ENCODE measurements at places on chromosomes 1 and 21. TPM values are rescaled to one million over a fixed set of nuclear protein-coding genes. Genes with fewer than 3 reads are reported as not detected.

SLC39A1 gene
- 88.2 TPM for total RNA-seq

GRCh38 chr1:79847700-79848099 lies 841.2 kb upstream of the ADGRL4 start:
- no peak for DNase-seq

GRCh38 chr1:3476666-3477065 lies 22.2 kb downstream of the ARHGEF16 start:
- DNase-seq: no peak

PGLYRP3 gene
- total RNA-seq: not detected

ZBTB8B gene
- total RNA-seq: not detected

DNA sequence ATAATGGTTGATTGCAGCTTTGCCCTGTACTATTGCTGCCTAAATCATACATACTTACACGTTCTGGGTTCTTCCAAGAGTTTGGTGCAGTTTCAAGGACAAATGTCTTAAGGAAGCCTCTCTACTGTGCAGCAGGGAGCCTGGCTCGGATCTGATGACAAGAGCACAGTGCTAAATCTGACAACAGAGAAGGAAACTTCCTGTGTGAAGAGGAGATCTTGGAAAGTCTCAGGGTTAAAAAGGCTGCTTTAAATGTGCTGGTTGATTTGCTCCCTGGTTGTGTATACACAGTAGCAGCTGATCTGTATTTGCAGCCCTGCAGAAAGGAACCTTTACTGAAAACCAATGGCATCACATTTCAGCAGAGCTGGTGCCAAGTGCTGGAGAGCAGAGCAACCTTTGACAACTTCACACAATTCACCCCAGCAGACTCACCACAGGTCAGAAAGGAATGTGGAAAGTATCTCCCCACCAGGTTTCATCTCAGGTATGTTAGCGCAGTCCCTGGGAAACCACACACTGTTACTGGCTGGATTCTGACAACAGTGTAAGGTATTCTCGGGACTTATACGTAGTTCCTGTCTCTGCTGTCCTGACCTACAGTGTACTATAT lies 355.0 kb upstream of the ESRRG start:
- DNase-seq: no peak

DNA sequence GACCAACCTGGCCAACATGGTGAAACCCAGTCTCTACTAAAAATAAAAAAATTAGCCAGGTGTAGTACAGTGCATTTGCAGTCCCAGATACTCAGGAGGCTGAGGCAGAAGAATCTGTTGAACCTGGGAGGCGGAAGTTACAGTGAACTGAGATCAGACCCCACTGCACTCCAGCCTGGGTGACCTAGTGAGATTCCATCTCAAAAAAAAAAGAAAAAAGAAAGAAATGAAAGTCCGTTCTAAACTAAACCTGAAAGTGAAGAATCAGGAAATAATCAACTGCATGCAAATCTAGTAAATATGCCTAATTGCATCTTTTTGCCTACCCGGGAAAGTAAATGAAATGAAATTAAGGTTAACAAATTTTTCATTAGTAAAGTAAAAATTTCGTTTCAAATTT lies 99.6 kb downstream of the ZZZ3 start:
- DNase-seq: no peak

LYSMD1 gene
- total RNA-seq: 4.6 TPM

OLFM3 gene
- total RNA-seq: not detected

- no peak for DNase-seq
These were observed 616.9 kb downstream of the PLPP3 start for GRCh38 chr1:55962472-55962871.

DNA sequence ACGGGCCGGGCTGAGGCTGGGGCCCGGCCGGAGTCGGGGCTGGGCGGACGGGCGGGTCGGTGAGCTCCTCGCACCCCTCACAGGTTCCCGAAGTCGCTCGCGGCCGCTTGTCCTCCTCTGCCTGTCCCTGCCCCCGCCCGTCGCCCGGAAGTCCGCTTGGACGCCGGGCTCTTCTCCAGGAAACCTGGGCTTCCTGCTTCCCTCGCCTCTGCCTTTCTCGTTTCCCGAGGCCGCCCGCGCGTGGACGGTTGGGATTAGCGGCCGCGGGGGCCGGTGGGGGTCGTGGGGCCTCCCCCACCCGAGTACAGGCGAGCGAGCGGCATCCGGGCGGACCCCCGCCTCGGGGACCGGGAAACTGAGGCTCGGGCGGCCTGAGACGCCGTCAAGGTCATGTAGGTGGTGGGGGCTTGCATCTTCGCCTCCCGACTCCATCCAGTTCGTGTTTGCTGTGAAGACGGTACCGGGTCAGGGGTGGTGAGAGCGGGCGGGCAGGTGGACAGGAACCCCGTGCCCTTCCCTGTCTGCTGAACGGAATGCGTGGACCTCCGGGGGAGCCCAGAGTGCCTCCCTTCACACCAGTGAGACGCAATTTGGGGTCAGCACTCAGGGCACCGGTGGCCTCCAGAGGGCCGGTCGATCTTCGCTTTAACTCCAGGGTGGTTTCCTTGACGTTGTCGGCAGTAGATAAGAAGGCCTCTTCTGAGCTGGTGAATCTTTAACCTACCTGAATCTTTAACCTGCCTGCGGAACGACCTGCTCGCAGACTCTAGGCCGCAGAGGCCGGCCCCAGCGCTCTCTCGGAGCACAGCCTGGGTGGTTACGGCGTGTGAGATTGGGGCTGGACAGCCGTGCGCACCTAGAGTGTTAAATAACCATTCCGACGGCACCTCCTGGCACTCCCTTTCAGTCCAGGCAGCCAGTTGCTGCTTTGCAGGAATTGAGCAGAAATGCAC lies 686 bp downstream of the ARF1 start:
- DNase-seq: peak; percentile 42

GRCh38 chr1:167631936-167632614 lies 2.0 kb downstream of the RCSD1 start:
- DNase-seq: no peak

- no peak for DNase-seq
These were observed 341.5 kb upstream of the ZP4 start for GRCh38 chr1:238232084-238232710.

SPRR2G gene
- not detected for total RNA-seq

DNA sequence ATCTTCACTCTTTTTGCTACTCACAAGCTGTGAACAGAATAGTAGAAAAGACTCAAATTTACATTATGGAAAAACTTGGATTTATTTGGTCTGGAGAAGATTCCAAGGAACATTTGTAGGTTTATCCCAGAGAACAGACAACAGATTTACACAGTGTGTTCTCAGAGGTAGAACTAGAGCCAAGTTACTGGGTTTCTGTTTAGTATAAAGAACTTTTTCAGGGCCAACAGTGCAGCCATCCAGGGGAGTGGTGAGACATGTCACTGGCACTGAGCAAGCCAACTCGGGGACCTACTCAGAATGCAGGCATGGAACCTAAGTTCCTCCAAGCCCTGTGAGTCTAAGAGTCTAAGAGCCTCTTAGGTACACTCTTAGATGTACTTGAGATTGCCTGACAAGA lies 142.6 kb downstream of the OMA1 start:
- DNase-seq: no peak

KIF21B gene
- 37.5 TPM for total RNA-seq

STUM gene
- not detected for total RNA-seq

TNFRSF8 gene
- total RNA-seq: 1.9 TPM

DNA sequence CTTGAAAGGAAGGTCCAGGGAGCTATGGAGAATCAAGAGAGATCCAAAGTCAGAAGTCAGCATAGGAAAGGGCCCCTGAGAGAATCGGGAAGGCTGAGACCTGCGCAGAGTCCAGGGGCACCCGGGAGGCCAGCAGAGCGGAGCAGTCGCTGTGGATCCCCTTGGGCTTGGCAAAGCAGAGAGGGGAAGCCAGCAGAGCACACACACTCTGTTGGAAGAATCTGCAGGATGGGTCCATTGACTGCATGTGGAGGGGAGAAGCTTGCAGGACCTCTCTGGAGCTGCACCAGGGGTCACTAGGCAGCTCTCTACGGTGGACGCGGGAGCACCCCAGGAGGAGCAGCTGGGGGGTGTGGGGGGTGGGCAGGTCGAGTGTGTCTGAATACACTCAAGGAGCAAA lies 6.4 kb downstream of the RIPK4 start:
- DNase-seq: no peak

S100A5 gene
- 1.5 TPM for total RNA-seq

DNA sequence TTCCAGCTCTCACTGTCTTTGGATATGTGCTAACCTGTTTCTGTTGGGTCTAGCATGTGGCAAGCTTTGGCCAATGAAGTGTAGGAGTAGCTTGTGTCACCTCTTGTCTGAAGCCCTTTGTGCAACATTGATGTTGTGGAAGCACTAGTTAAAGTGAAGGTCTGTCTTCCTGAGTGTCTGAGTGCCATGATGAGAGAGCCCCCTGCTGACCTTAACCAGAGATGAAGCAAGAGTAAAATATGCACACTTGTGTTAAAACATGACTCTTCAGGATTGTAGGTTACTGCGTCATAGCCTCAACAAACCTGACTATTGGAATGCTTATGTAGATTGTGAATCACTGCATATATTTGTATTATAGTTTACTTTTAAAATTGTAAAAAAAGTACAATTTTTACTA lies 103.7 kb downstream of the NCAM2 start:
- DNase-seq: no peak

TACSTD2 gene
- not detected for total RNA-seq

- no peak for DNase-seq
These were observed 107.9 kb upstream of the ZP4 start for GRCh38 chr1:237998581-237998980.

- no peak for DNase-seq
These were observed 16.0 kb downstream of the SPATA21 start for GRCh38 chr1:16421201-16421600.

GRCh38 chr1:82485591-82486369 lies 685.0 kb downstream of the ADGRL2 start:
- DNase-seq: no peak

- no peak for DNase-seq
These were observed 5.8 kb upstream of the FNBP1L start for GRCh38 chr1:93442008-93442666.

- no peak for DNase-seq
These were observed 50.8 kb downstream of the PAX7 start for GRCh38 chr1:18681423-18681835.

MIS18A gene
- 27.6 TPM for total RNA-seq

- no peak for DNase-seq
These were observed 29.4 kb downstream of the KCNK2 start for GRCh38 chr1:215111916-215112315.

DISC1 gene
- total RNA-seq: 1.0 TPM

SPRR1B gene
- not detected for total RNA-seq

AADACL4 gene
- total RNA-seq: not detected

FCRL1 gene
- total RNA-seq: not detected

DNA sequence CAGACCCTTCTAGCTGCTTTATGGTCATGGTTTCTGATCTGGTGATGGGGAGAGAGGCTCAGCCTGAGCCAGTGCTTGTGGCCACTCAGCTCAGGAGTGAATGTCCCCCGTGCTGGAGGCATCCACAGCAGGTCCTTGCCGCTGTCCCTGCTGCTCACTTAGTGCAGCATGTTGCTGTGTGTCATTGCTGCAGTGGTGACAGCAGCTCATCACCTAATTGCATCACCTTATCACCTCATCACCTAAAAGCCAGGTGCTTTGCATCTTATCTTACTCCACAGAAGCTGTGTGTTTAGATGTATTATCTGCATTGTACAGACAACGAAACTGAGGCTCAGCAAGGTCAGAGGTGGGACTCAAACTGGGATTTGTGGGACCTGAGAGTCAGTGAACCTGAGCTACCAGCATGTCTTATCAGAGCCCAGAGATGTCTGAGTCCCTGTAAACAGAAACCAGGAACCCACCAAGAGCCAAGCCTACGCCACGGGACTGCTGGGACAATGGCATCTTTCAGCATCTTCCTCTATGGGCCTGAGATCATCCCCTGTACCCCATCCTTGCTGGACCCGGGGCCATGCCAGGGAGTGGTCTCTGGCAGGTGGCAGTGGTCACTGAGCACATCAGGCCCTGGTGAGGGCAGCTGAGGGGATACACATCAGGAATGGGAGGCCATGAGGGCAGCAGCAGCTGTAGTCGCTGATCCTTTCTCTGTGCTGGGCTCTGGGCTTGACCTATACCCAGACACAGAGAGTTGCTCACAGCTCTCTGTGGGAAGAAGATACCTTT lies 6.5 kb downstream of the PODN start:
- DNase-seq: no peak

GRCh38 chr1:177306981-177307380 lies 136.2 kb downstream of the BRINP2 start:
- no peak for DNase-seq

GRCh38 chr1:218495931-218496330 lies 150.8 kb downstream of the TGFB2 start:
- no peak for DNase-seq

KCNA2 gene
- total RNA-seq: 0.35 TPM

- no peak for DNase-seq
These were observed 34.6 kb upstream of the APOBEC4 start for GRCh38 chr1:183687546-183688304.

- DNase-seq: no peak
These were observed 391.0 kb downstream of the USH2A start for GRCh38 chr1:216032284-216032683.

RCSD1 gene
- 47.9 TPM for total RNA-seq

GRCh38 chr1:181126871-181127587 lies 38.5 kb downstream of the IER5 start:
- no peak for DNase-seq

- no peak for DNase-seq
These were observed 32.2 kb upstream of the CYP4X1 start for GRCh38 chr1:46991083-46991923.

DNA sequence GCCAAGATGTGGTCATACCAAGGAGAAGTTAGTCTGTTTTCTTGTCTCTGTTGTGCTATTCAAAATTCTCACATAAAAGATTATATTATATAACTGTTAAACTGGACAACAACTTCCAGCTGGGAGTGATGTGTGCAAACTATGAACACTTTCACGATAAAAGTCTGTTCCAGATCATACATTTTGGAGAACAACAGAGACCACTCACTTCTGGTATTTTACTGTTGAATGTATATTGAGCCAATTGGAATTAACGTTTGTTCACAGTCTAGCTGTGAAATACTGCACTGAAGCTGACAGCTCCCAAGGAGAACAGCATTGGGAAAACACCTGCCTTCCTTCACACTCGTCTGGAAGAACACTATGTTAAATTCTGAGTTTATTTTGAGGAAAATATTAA lies 860 bp upstream of the SHCBP1L start:
- no peak for DNase-seq

DNA sequence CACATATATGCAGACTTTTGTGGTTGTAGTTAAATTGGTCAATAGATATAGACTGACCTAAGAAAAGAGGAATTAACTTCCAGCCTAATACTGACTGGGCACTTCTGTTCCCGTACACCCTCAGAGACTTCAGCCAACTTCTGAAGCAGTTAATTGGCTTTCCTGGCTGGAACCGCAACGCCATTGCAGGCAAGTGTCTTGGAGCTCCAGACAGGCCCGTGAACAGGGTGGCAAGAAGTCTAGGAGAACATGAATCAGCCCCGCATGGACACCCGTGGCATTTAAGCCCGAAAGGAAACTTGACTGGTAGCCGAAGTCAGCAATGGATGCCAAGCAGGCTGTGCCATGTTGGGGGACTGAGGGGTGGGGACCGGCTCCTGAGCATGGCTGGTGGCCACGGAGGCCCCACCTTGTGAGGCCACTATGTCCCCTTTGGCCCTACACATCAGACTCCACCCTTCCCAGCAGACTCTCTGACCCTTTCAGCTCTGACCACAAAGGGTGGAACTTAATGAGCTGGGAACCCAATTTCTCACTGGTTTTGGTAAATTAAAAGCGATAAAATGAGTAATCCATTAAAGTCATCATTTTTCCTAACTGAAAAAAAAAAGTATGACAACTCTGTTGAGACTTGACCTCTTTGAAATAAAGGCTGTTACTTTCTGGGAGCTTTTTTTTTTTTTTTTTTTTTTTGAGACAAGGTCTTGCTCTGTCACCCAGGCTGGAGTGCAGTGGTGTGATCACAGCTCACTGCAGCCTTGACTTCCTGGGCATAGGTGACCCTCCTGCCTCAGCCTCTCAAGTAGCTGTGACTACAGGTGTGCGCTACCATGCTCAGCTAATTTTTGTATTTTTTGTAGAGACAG lies 54.1 kb downstream of the RUNX1 start:
- no peak for DNase-seq

All from CD8-positive, alpha-beta memory T cell (primary cell).